B cell (primary cell): ENCODE measurements at places on chromosomes 4 and X. TPM values are rescaled to one million over a fixed set of nuclear protein-coding genes. Genes with fewer than 3 reads are reported as not detected.

- DNase-seq, result no peak
These were observed 215.8 kb upstream of the SFRP2 start for GRCh38 chr4:154004507-154005170.

GRCh38 chrX:135295944-135296305 lies 13.4 kb upstream of the ETDC start:
- DNase-seq, result no peak

Gene ARHGAP36
- total RNA-seq, result not detected in 2 replicates

DNA sequence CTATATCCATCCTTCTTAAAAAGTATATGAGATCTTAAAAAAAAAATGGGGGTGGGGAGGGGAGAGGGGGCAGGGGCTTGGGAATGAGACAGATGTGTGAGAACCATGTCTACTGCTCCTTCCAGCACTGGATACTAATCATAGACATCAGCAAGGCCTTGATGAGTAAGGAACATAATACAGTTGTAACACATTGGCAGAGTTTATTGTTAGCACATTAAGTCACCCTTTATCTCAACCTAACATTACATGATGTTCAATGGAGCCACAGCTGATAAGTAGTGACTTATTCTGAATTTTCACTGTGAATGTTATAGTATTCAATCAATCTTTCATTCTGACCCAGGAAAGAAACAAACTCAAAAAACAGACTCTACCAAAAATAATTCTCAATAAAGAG lies 47.3 kb upstream of the KCNE5 start:
- DNase-seq, result no peak

DNA sequence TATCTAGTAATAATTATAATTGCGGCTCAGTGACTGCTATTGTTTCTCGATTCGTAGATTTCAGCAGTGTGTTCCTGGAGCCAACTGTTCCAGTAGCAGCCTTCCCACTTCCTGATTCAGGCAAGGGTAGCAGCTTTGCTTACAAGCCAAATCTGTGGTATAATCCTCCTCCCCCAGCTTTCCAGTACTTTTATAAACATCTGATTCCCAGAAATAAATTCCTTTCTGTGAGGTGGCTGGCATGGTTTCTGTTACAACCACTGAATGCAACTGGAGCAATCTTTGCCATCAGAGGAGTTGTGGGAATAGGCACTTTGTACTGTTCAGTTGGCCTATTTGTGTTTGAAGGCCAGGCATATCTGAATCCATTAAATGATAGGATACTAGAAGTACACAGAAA lies 80.0 kb downstream of the GLRA3 start:
- no peak for DNase-seq

Gene POF1B
- total RNA-seq, result 1.2 and 1.9 TPM in 2 replicates

Gene LYAR
- 11.4 and 11.5 TPM in 2 replicates for total RNA-seq

GRCh38 chr4:102139932-102140331 lies 205.3 kb downstream of the SLC39A8 start:
- no peak for DNase-seq

- no peak for DNase-seq
These were observed 117.4 kb downstream of the DIPK2B start for GRCh38 chrX:45083314-45083713.

Gene ODAPH
- total RNA-seq, result 0.36 and 0.81 TPM in 2 replicates

DNA sequence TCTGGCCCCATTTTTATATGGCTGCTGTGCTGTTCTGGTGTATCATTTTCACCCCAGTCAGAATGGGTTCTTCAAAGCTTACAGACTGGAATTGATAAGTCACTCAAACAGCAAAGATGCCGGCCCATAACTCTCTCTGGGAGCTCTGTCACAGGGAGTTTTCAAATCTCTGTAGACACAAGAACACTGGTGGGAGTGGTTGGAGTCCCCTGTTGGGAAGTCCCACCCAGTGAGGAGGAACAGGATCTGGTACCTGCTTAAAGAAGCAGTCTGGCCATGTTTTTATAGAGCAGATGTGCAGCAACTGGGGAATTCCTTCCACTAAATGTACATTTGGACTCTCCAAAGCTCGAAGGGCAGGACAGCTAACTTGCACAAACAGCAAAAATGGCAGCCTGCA lies 69.3 kb upstream of the UGT2B7 start:
- DNase-seq, result no peak

GRCh38 chr4:92847026-92847425 lies 543.3 kb downstream of the GRID2 start:
- no peak for DNase-seq

DNA sequence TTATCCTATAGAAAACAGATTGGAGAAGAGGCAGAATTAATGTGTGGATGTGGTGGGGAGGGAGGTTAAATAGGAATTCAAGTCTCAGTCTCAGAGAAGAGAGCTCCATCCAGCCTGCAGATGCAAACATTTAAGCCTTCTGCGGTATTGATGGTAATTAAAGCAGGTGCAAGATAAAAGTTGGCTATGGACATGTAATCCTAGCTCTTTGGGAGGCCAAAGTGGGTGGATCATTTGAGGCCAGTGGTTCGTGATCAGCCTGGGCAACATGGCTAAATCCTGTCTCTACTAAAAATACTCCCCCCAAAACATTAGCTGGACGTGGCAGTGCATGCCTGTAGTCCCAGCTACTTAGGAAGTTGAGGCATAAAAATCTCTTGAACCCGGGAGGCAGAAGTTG lies 332.7 kb downstream of the PABPC4L start:
- DNase-seq, result no peak

DNA sequence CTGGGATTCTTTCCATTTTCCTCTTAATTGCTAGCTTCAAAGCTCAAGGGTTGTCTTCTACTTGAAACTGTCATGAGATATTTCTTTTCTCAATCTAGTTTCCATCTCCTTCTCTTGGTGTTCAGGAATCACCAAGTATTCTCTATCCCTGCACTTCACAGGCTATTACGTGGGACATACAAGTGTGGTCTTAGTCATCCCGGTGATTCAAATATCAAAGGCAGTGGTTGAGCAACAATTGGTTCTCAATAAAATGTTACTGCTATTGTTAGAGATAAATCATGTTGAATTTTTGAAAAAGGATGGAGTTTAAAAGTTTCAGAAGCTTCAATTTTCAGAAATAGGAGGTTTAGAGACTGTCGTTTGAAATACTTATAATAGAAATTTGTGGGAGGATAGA lies 812.9 kb downstream of the FSTL5 start:
- no peak for DNase-seq

- no peak for DNase-seq
These were observed 229.8 kb upstream of the SFRP2 start for GRCh38 chr4:154018659-154019058.

DNA sequence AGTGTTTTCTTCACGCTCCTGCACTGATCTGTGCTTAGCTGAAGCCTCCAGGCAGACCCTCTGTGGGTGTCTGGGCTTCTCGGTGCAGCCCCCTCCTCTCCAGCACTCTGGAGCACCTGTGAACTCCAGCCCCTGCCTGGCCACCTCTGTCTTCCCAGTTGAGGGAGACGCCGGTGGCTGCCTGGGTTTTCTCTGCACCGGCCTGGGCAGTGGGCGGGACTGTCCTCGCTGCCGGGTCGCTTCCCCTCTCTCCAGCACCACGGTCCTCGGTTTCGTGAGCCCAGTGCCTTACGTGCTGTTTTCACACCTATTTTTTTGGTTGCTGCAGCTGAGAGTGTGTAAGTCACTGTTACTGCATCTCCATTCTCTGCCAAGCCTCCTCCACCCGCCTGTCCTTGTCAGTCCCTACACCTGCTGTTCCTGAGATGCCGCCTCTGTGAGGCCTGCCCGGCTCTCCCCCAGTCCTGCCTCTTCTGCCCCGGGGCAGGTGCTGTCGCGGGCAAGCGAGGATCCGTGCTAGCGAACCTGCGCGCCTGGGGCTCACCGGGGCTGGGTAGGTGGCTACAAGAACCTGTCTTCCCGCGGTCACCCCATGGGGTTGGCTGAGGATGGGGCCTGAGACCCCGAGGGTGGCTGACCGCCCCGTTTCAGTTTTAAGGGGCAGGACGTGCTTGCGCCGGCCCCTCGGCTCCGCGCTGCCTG lies 2.4 kb upstream of the FGFRL1 start:
- DNase-seq, result peak; percentile 75

DNA sequence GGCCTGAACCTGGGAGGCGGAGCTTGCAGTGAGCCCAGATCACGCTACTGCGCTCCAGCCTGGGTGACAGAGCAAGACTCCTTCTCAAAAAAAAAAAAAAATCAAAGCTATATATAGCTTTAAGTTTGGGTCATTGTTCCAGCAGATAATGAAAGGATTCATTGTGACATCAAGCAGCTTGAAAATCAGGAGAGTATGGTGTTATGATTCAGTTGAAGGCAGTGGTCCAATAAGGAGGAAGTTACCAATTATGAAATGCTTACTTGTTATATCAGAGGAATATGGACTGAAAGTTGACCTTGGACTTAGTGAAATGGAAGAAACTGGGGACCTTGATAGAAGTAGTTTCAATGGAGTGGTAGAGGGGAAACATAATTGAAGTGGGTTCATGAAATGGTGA lies 140.4 kb upstream of the MAD2L1 start:
- no peak for DNase-seq

GRCh38 chr4:189443341-189443740 lies 497.3 kb upstream of the FRG1 start:
- DNase-seq, result no peak

GRCh38 chr4:55912249-55912648 lies 36.5 kb upstream of the CEP135 start:
- DNase-seq, result no peak
